ENCODE measurements at places on chromosomes 16 and 17. TPM values are rescaled to one million over a fixed set of nuclear protein-coding genes. Genes with fewer than 3 reads are reported as not detected.
A peak's percentile ranks its signal among the peaks of the same experiment; 100 is the strongest.

GRCh38 chr16:85446951-85447692, 166.0 kb upstream of the GSE1 start:
- H3K4me1 ChIP-seq = peaks cover 22% of the 10 kb centered on the region
- no peak overlapping the region for H3K4me3 ChIP-seq
- no peak for DNase-seq
- peaks cover 2% of the 10 kb centered on the region for H3K27me3 ChIP-seq
- no peaks in the 10 kb centered on the region for H3K36me3 ChIP-seq

GRCh38 chr17:43662413-43663141, 855 bp upstream of the MEOX1 start:
- H3K27ac ChIP-seq = peak overlapping the region; percentile 80
- H3K27me3 ChIP-seq = peaks cover 2% of the 10 kb centered on the region
- H3K4me1 ChIP-seq = peaks cover 40% of the 10 kb centered on the region
- no peak for DNase-seq
- H3K36me3 ChIP-seq = no peaks in the 10 kb centered on the region

Gene ABCC6
- not detected for total RNA-seq

- no peaks in the 10 kb centered on the region for H3K36me3 ChIP-seq
- peaks cover 13% of the 10 kb centered on the region for H3K27me3 ChIP-seq
- no peak overlapping the region for H3K4me3 ChIP-seq
- H3K27ac ChIP-seq = no peak overlapping the region
These were observed 180.6 kb downstream of the COPRS start for GRCh38 chr17:31678431-31678830.

DNA sequence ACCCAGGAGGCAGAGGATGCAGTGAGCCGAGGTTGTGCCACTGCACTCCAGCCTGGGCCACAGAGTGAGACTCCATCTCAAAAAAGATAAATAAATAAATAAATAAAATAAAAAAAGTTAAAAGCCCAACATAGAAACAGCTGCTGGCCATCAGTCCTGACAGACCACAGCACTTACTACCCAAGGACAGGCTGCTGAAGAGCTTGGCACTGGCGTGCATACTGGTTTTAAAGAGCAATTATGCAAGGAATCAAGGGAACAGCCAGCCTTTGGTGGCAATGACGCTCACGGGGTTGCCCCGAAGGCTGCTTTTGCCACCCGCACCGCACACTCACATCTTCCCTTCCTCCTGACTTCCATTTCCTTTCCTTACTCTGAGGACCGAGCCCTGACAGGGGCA, 4.2 kb downstream of the PLD6 start:
- peaks cover 37% of the 10 kb centered on the region for H3K4me1 ChIP-seq
- no peak overlapping the region for H3K27ac ChIP-seq
- no peak overlapping the region for H3K4me3 ChIP-seq
- DNase-seq = no peak
- peaks cover 41% of the 10 kb centered on the region for H3K36me3 ChIP-seq

DNA sequence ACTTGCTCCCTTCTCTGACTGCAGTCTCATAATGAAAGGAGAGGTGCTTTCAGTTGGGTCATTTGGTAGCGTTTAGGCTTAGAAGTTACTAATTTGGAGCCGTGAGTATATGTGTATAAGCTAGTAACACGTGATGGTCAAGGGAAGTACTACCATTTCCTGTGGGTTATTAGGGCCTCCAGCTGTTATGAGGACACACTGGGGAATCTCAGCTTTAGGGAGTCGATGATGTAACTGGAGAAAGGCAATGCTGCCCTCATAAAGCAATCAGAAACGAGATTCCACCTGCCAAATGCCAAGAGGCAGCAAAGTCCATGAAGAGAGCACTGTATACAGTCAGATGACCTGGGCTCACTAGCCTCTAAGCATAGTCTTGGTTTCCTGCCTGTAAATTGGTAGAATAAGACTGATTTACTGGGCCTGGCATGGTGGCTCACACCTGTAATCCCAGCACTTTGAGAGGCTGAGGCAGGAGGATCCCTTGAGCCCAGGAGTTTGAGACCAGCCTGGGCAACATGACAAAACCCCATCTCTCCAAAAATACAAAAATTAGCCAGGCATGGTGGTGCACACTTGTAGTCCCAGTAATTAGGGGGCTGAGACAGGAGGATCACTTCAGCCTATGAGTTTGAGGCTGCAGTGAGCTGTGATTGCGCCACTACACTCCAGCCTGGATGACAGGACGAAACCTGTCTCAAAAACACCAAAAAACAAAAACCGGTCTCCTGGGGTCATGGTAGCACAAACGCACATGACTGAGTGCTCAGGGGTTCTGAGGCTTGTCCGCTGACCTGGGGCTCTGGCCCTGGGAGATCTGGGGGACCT, 53.0 kb downstream of the SF3B3 start:
- peaks cover 29% of the 10 kb centered on the region for H3K36me3 ChIP-seq
- H3K4me3 ChIP-seq = no peak overlapping the region
- H3K4me1 ChIP-seq = peaks cover 9% of the 10 kb centered on the region
- no peaks in the 10 kb centered on the region for H3K27me3 ChIP-seq

All from activated CD4-positive, alpha-beta T cell treated with anti-CD3 and anti-CD28 coated beads, Interleukin-2, amount 10 ng/mL, durations not matched to agents 7 days and 5 days (primary cell).